ENCODE measurements at places on chromosomes 6 and 20. TPM values are rescaled to one million over a fixed set of nuclear protein-coding genes. Genes with fewer than 3 reads are reported as not detected.
A peak's percentile ranks its signal among the peaks of the same experiment; 100 is the strongest.

DNA sequence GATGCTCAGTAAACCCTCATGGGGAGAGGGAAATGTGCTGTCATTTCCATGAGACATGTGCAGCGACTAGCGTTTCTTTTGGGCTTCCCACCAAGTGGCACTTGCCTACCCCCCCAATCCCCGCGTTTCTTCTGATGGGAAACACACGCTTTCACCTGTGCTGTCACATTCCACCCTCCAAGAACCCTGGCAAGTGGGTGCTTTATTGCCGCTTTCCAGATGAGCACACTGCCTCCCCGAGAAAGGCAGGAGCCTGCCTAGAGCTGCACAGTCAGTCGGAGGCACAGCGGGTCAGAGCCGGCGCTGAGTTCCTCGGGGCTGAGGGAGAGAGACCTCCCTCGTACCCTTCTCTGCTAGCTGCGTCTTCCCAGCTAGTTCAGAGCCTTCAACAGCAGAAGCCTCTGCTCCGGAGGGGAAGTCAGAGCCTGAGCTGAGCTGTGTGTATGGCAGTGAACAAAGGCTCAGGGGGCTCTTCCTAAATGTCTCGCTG lies 12.3 kb upstream of the CCDC167 start:
- no peak for DNase-seq

- DNase-seq, result peak; percentile 76
These were observed 19.4 kb upstream of the TUBB2A start for GRCh38 chr6:3176562-3177355.

- DNase-seq, result no peak
These were observed 2.2 kb downstream of the SNX21 start for GRCh38 chr20:45835825-45836224.

GRCh38 chr6:48817333-48818051 lies 645.6 kb downstream of the MMUT start:
- no peak for DNase-seq

GRCh38 chr6:156808287-156808686 lies 31.1 kb downstream of the ARID1B start:
- no peak for DNase-seq

GRCh38 chr6:151060766-151061531 lies 178.8 kb upstream of the AKAP12 start:
- DNase-seq, result no peak

DNA sequence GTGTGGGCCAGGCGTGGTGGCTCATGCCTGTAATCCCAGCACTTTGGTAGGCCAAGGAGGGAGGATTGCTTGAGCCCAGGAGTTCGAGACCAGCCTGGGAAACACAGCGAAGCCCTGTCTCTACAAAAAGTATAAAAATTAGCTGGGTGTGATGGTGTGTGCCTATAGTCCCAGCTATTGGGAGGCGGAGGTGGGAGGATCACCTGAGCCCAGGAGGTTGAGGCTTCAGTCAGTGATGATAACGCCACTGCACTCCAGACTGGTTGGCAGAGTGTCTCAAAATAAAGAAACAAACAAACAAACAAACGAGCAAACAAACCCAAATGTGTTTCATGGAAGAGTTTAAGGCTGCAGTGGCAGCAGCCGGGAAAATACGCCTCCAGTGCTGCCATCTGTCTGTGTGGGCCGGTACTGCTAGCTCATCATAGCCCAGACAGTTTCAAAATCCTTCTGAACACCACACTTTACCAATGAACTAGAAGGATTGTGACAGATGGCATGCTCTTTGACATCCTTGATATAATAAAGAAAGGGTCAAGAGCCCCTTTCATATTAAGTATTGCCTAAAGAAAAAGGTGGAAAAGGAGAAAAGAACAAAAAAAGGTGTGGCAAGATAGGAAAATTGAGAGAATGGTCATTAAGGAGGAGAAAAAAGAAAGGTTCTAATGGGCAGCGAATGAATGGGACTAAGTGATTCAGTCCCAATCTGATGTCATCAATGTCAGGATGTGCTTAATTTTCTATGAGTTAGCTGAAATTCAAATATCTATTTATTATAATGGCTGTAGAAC lies 298.6 kb downstream of the SYNE1 start:
- peak; percentile 69 for DNase-seq

- DNase-seq, result peak; percentile 19
These were observed 547.2 kb downstream of the CD83 start for GRCh38 chr6:14664621-14665315.

- DNase-seq, result no peak
These were observed 66.8 kb upstream of the HMGN3 start for GRCh38 chr6:79301290-79301689.

DNA sequence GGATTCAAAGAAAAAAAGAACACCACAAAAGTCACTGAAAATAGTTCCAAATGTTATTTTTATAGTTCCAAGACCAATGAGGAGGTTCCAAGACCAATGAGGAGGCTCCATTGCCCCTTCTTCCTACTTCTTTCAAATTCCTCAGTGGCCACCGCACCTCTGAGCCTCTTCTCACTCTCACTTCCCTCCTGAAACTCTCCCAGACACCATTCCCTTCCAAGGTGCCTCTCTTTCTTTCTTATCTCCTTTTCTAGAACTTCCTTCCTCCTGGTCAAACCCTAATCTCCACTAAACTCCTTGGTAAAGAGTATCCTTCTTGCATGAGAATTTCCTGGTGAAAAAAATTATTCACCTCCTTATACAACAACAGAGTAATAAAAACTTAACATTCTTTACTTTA lies 20.4 kb upstream of the MCUR1 start:
- DNase-seq, result no peak

DNA sequence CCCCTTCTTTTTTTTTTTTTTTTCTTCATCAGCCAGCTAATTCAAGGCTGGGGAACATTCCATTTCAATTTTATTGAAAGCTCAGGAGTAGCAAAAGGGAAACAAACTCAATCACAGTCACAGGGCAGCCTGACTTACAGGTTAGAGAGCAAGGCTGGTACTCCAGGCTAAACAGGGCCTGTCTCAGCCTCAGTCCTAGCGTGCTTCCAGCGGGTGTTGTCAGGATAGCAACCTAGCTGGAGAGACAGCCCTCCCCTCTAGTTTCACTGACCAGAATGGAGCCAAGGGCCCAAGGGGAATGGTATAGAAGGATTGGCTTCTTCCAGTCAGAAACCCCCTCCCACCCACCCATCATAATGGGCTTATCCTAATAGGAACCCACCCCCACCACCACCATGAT lies 132.9 kb downstream of the PXDC1 start:
- DNase-seq, result no peak

DNA sequence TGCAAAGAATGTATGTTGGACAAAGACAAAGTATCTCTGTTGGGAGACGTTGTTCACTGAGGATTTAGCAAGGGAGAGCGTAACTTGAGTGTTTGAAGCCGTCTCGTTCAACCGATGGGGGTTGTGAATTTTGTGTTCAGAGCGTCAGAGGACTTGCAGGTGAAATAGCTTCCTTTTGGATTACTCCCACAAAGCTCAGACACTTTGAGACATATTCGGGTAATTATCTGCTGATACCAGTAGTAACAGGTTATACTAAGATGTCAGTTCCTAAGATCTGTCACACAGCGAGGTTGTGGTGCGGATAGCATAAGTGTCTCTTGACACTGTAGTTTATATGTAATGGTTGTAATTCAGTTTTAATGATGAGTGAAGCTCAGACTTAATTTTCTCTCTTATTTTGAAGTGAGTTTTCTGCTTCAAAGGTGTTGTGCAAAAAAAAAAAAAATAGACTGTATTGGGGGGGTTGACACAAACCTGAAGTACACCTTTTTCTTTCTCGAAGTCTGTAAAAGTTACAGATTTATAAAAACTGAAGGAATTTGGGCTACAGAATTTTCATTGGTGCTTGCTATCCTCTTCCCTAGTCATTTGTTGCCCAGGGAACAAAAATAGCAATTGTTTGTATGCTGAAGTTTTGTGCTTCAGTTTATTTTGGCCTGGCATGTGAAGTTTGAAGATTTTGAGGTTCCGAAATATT lies 1.7 kb downstream of the ASXL1 start:
- peak; percentile 37 for DNase-seq

- DNase-seq, result no peak
These were observed 76.7 kb upstream of the FOXO3 start for GRCh38 chr6:108484016-108484415.

- DNase-seq, result no peak
These were observed 11.2 kb downstream of the SDCBP2 start for GRCh38 chr20:1317545-1318255.

DNA sequence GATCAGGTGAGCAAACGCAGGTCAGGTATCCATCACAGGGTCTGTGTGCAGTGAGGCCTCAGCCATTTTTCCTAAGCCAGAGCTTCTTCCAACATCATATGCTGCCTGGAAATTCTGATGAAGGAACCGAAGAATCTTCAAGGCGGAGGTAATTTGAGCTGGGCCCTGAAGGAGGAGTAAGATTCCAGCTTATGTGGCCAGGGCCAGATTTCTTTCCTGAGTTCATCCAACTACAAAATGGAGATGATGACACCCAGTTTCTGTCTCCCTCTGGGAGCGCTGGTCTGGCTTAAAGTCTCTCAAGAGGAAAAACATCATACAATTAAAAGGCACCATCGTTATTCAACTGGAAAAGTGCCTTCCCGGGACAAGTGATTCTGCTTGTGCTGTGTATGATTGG lies 6.9 kb upstream of the MANBAL start:
- DNase-seq, result no peak

DNA sequence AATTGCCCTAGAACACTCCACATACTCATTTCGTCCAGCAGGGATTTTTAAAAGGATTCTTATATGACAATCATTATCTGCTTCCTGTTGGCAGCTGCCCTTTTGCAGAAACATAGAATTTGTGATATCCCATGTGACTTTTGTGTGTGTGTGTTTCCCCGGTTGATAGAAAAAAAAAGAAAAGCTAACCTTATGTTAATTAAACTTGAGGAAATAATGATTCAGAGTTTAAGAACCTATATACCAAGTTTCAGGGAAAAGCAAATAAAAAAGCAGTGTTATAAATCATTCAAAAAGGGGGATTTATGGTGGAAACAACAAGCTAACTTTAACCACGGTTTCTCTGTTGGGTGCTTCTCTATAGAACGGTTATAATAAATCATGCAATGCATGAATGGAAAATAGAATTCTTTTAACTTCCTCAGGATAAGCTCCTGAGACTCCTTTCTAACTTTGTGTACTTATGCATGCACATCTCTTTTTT lies 826.9 kb upstream of the EYS start:
- DNase-seq, result no peak

Gene CAPN11
- 0.18 TPM for total RNA-seq

Gene CEP43
- 21.3 TPM for total RNA-seq

Gene MYLK4
- 0.09 TPM for total RNA-seq

Gene FAM162B
- not detected for total RNA-seq

Gene ARMC12
- 1.0 TPM for total RNA-seq

Gene LAMA2
- total RNA-seq, result 0.69 TPM

Gene SPEF1
- total RNA-seq, result 0.23 TPM

Gene KDM1B
- 12.2 TPM for total RNA-seq

Gene SYCP2
- total RNA-seq, result 2.6 TPM

Gene MROH8
- 2.1 TPM for total RNA-seq
